ENCODE measurements at places on chromosomes 1 and 21.

DNA sequence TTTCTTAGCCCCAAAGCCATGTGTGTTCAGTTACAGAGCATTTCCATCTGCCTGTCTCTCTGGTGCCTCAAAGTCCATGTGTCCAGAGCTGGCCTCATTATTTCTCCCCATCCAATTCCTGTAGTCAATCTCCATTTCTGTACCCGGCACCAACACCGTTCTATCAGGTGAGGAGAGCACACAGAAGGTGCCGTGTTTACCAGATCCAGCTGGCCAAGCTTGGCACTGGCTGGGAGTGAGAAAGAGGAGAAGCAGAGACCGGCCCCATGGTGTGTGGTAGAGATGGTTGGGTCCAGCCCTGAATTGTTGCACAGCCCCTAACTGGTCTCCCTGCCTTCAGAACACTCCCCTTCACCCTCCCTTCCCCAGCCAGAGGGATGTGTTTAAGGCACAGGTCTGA, 7.5 kb upstream of the SSBP3 start:
- DNase-seq = no peak

- DNase-seq = no peak
Measured at GRCh38 chr1:102578804-102579203, 529.5 kb downstream of the COL11A1 start.

DNA sequence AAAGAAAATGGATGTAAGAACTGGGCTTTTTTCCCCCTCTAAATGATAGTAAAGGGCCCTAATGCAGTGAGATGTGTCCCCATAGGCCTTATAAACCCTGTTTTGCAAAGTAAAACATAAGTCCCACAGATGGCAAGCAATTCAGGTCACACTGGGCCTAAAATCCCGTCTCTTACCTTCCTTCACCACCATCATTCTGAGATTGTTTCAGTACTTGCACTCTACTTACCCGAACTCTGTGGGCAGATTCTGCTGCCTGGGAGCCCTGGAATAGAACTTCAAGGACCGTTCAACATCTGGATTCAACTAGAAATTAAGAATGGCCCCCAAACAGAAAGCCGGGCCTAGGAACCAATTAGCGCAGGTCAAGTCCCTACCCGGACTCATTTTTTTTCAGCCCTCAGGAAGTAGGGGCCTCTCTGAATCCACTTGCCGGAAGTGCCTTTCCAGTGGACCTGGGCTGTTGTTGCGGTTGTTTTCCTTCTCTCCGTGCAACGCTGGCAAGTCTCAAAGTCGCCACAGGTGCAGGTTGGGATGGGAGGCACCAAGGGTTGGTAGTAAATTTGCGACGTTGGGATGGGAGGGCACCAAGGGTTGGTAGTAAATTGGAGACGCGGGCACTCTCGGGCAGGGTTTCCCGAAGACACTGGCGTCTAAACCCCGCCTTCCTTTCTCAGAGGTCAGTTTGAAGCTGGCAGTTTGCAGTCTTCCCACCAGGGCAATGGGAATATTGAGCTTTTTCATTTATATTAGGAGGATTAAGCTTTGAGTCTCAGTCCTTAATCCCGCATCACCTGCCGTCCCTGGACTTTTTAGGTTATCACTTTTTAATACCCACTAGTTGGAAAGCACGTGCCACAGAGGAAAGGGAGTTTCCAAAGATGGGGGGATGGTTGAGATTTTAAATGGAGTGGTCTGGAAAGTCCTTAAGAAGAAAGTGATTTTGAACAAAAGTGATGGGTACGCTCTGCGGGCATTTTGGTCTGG, at the start of gene TMEM69:
TMEM69 (plus strand) TSS at position 428 of the 987 bp plus-strand sequence. CDS start 2,888 bp downstream, outside the sequence.
- DNase-seq = peak; percentile 85

- DNase-seq = peak; percentile 30
Measured at GRCh38 chr1:89198491-89199072, at the start of gene GBP4. Gene GBP4, minus strand, starts transcription at chr1:89198942. Its CDS starts 108 bp downstream, at chr1:89198834.

DNA sequence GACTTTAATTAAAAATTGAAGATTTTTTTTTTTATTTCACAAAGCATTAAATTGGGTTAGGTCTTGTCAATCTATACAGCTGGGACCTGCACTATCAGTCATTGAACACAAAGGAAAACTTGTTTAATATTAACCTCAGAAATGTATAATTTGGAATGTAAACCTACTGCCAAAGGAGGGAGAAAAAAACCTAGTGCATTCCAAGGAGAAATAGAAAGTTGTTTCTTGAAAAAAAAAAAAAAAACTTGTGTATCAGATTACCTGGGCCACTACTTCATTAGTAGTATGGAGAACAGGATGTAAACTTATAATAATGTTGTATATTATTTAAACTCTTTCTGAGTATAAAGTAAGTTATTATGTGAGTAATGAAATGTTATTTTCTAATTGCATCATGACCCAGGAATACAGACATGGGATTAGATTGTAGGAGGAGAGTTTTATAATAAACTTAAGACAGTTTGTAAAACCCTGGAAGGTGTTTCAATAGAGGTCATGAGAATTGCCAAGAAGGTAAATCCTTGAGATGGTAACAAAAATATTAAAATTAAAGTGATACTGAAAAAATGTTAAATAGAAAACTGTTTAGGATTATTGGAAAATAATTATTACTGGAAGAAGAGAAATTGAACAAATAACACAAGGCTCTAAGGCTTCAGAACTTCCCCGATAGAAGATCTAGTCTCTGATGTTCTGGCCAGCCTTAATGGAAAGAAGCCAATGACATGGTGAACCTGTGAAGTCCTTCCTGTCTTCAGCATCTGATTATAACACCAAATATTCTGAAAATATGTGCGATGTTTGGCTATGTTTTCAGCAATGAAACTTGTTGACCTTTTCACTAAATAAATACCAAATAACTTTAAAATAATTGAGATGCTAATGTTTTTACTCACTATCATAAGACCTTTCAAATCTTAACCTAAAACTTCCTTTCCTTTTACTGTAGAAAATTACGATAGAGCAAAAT, 412.8 kb upstream of the LYPLAL1 start:
- no peak for DNase-seq

DNA sequence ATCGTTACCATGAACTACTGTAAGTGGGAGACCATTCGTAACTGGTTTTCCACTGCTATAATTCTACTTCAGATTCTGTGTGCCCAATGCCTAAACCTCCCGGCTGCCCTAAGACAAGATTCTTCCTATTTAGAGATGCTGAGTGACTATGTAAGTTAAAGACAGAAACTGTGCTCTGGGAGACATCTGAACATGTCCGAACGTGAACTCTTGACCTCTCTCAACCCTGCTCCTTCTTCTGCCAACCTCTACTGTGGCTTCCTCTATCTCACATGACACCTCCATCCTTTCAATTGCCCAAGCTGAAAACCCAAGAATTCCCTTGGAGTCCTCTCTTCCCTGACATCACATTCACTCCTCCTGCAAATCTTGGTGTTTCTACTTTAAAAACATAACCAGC, 182.9 kb downstream of the AKT3 start:
- no peak for DNase-seq

DNA sequence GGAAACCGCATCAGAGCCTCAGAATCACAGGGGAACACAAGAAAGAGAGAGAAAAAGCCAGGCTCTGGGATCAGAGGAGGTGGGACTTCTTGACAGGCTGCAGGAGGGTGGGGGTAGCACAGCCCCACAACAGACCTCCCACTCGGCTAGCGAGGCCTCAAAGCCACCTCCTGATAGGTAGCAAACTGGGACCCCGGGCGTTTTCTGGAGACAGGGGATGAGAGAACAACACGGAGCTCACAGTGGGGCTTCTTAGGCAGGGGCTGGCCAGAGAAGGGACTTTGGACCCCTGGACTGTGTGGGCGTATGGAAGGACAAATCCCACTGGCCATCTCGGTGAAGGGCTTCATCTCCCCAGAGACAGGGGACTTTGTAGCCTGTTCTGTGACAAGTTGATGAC, 116.3 kb downstream of the AJAP1 start:
- no peak for DNase-seq

GRCh38 chr1:82867781-82868180, 1067.0 kb downstream of the ADGRL2 start:
- DNase-seq = no peak

DNA sequence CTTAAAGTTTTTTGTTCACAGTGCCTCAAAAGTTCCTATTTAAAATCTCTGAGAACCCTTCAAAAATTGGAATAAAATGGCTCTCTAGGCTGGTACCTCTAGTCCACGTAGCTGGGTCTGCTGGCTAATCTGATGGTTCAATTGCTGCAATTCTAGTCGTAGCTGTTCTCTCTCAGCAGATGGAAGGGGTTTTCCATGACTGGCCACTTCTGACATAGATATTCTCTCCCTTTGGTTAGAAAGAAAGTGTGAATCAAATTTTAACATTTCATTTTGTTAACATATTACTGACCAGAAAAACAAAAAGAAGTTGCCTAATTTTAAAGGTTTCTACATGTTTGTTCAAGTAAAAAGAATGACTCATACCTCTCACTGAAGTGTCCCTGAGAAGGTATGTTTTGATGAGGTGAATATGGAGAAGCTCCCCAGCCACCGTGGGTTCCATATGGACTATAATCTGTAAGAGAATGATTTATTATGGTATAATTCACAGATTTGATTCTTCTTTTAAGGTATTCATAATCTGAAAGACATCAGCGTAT, 29.3 kb upstream of the SERPINC1 start:
- no peak for DNase-seq
